Activated CD4-positive, alpha-beta T cell treated with anti-CD3 and anti-CD28 coated beads, Interleukin-2, amount 10 ng/mL, durations not matched to agents 24 days and 14 days (primary cell): ENCODE measurements at places on chromosomes 13 and 19. TPM values are rescaled to one million over a fixed set of nuclear protein-coding genes. Genes with fewer than 3 reads are reported as not detected.
A peak's percentile ranks its signal among the peaks of the same experiment; 100 is the strongest.

Gene NUFIP1
- 13.3 and 13.8 TPM in 2 replicates for total RNA-seq

Gene ZNF569
- 3.4 and 3.5 TPM in 2 replicates for total RNA-seq

Gene SLITRK6
- not detected in 2 replicates for total RNA-seq

Gene NKPD1
- total RNA-seq = 0.16 and 0.28 TPM in 2 replicates

Gene SYMPK
- total RNA-seq = 124 and 131 TPM in 2 replicates

Gene FAM174C
- 115 and 126 TPM in 2 replicates for total RNA-seq

Gene PVR
- 18.5 and 19.1 TPM in 2 replicates for total RNA-seq

DNA sequence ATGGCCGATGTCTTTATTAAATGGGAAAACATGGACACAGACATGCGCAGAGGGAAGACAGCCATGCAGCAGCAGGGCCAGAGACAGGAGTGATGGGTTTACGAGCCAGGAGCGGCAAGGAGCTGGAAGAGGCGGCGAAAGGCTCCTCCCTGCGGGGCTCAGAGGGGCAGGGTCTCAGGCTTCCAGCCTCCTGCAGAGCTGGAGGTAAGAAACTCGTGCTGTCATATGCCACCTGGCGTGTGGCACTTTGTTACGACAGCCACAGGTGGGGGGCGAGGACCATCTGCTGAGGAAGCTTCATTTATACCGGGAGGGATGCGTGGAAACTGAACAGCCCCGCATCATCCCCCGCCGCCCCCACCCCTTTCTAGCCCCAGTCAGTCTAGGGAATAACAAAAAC, 52.0 kb upstream of the SPACA7 start:
- no peaks in the 10 kb centered on the region for H3K36me3 ChIP-seq
- H3K27me3 ChIP-seq = peaks cover 3% of the 10 kb centered on the region

DNA sequence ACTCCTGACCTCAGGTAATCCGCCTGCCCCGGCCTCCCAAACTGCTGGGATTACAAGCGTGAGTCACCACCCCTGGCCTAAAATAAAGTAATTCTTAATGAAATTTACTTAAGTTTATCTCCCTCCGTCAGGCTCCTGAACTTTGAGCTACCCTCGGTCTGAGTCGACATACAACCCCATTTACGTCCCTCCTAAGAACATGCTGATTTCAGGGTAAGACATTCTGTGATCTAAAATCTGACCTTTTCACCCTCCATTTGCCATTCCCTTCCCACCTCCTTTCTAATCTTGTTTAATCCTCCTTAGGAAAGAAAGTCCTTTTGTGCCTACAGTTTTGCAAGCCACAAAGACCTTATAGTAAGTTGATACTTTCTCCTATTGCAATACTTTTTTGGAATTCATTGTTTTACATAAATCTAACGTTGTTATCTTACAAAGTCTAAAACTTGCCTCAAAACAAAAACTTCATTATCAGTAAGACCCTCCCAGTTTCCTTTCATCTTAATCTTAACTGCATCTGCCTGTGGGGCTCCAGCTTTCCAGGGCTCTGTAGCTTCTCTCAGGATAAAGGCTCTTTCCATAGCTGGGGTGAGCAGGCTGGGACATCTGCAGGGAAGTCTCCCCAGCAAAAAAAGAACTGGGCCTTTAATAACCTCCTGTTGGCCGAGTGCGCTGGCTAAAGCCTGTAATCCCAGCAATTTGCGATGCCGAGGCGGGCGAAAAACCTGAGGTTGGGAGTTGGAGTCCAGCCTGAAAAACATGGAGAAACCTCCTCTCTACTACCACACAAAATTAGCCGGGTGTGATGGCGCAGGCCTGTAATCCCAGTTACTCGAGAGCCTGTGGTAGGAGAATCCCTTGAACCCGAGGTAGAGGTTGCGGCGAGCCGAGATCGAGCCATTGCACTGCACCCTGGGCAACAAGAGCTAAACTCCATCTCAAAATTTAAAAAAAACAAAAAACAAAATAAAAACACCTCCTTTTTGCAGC, 143.1 kb downstream of the ZNF737 start:
- peaks cover 41% of the 10 kb centered on the region for H3K36me3 ChIP-seq
- H3K4me1 ChIP-seq = peaks cover 3% of the 10 kb centered on the region
- H3K27me3 ChIP-seq = no peaks in the 10 kb centered on the region

- no peak overlapping the region for H3K4me3 ChIP-seq
- DNase-seq = no peak
- H3K27ac ChIP-seq = no peak overlapping the region
Measured at GRCh38 chr13:83716121-83716520, 166.2 kb downstream of the SLITRK1 start.

- no peak overlapping the region for H3K27ac ChIP-seq
- no peaks in the 10 kb centered on the region for H3K36me3 ChIP-seq
- H3K27me3 ChIP-seq = peaks cover 2% of the 10 kb centered on the region
Measured at GRCh38 chr19:43300876-43301765, 31.8 kb upstream of the PSG9 start.

GRCh38 chr13:42009057-42009456, 39.4 kb upstream of the DGKH start:
- H3K36me3 ChIP-seq = no peaks in the 10 kb centered on the region
- H3K4me1 ChIP-seq = no peaks in the 10 kb centered on the region
- H3K4me3 ChIP-seq = no peak overlapping the region

DNA sequence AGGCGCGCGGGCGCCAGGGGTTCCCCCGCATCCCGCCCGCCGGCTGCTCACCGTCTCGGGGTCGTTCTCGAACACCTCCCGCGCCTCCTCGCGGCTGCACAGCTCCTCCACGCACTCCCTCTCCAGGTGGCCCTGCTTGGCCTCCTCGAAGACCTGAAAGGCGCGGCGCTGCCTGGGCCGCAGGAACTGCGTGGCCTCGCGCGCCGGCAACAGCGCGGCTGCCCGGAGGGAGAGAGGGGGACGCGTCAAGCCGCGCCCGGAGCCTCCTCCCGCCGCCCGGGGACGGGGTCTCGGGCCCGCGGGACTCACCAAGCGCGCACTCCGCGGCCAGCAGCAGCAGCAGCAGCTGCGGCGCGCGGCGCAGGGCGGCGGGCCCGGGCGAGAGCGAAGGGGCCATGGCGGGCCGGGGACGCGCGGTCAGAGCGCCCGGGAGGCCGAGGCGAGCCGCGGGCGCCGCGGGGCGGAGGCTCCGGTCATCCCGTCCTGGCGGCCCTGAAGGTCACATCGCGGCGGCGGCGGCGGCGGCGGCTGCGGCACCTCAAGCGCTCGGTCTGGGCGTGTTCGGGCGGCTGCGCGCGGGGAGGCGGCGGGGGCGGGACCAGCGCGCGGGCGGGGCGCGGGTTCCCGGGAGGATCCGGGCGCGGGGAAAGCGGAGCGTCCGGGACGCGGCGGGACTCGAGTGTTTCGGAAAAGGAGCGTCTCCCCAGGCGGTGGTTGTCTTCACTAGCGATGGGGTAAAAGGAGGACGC, at the start of gene GAS6:
GAS6 (minus strand) TSS at position 553 of the 749 bp plus-strand sequence; CDS start at position 397, 156 bp downstream.
- H3K4me3 ChIP-seq = peak within 1 kb of the TSS; percentile 72
- H3K27ac ChIP-seq = no peak within 1 kb of the TSS
- H3K27me3 ChIP-seq = peaks cover 51% of the 10 kb centered on the region
- H3K36me3 ChIP-seq = no peaks in the 10 kb centered on the region

DNA sequence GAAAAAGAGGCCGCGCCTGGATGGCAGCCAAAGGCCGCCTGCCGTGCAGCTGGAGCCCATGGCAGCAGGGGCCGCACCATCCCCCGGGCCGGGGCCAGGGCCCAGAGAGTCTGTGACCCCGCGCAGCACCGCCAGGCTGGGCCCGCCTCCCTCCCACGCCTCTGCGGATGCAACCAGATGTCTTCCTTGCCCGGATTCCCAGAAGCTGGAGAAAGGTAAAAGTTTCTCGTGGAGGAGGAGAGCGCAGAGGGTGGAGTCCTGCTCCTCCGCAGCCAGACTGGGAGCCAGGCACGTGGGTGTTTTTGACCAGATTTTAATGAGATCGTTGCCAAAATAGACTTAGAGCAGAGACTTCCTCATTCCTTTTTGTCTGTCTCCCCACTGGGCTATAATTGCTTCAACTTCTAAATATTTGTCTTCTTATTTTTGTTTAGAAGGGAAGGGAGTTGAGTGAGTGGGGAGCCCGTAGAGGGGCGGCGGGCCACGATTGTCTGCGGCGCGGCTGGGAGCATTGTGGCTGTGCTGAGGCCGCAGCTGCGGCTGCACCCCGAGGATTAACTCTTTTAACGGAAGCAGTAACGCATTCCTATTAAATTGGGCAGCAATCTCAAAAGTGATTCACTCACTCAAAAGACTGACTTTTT, 22.8 kb upstream of the NDUFS7 start:
- no peaks in the 10 kb centered on the region for H3K27me3 ChIP-seq
- H3K36me3 ChIP-seq = peaks cover 32% of the 10 kb centered on the region
- no peak for DNase-seq
- H3K4me3 ChIP-seq = no peak overlapping the region

DNA sequence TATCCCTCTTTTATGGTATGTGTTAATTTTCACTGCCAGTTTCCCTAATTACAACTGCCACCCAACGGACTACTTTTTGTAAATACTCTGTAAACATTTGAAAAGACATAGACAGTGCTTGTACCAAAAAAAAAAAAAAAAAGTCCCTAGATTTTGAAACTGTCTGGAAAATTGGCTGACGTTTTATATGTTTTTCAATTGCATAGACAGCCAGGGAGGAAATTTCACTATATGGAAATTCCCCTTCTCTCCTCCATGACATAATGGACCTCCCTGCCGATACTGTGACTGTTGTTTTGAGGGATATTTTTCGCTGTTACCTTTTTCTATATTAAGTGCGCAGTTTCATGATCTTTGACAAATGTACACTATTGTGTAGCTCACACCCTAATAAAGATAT, 43.4 kb downstream of the C13orf42 start:
- no peak overlapping the region for H3K4me3 ChIP-seq
- no peak for DNase-seq
- H3K27me3 ChIP-seq = peaks cover 23% of the 10 kb centered on the region
- peaks cover 18% of the 10 kb centered on the region for H3K4me1 ChIP-seq
- H3K27ac ChIP-seq = no peak overlapping the region
- no peaks in the 10 kb centered on the region for H3K36me3 ChIP-seq

DNA sequence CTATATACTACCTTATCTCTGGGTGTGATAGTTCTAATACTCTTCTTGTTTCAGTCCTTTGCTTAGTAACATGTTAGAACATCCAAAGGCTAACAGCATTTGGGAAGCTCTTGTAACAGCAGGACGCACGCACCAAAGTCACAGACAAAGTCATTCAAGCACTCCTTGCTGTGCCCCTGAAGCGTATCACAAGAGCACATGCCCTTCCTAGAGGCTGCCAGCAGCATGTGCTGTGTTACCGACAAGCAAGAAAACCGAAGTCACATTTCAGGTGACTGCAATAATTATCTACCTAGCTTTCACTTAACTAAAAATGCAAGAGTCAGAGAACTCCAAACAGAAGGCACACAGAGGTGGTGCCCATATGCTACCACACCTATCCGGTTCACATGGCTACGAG, 194.1 kb downstream of the KLF12 start:
- DNase-seq = no peak
- H3K4me3 ChIP-seq = no peak overlapping the region
- peaks cover 23% of the 10 kb centered on the region for H3K36me3 ChIP-seq
- H3K27me3 ChIP-seq = no peaks in the 10 kb centered on the region

GRCh38 chr19:13969897-13970296, 17.6 kb downstream of the DCAF15 start:
- H3K27ac ChIP-seq = no peak overlapping the region
- no peak for DNase-seq
- peaks cover 5% of the 10 kb centered on the region for H3K4me1 ChIP-seq

- H3K27me3 ChIP-seq = no peaks in the 10 kb centered on the region
- peaks cover 44% of the 10 kb centered on the region for H3K4me1 ChIP-seq
- H3K36me3 ChIP-seq = peaks cover 8% of the 10 kb centered on the region
- peak overlapping the region; percentile 49 for H3K4me3 ChIP-seq
- H3K27ac ChIP-seq = peak overlapping the region; percentile 90
- DNase-seq = peak; percentile 65
Measured at GRCh38 chr19:29687244-29687896, 22.1 kb downstream of the PLEKHF1 start.

DNA sequence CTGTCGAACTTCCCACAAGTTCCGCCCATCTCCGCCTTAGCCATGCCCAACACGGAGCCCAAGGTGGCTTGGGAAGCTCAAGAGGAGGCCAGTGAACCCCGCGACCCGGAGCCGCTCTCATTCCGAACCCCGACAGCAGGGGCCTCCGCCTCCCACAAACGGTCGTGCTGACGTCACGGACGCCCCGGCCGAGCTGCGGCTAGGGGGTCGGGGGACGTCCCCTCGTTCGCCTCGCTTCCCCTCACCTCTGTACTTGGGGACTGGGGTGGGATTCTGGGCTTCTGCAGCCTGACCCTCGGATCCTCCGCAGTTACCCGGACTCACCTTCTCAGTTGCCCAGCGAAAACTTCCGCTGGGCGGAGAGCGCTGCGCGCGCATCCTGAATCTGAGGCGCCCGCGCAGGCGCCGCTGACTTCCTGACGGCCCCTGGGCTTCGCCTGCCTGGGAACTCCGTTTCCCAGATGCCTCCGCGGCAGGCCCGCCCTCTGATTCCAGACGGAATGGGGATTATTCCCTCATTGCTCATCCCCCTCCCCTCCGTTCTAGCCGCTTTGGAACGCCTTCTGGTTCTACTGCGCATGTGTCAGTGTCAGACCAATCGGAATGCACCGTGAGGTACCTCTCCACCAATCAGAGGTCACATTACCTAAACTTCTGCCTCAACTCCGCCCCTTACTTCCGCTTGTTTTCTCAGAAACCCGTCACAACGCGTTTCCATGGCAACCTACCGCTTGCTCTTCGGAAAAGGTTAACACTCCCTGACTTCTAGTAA, at the start of gene VRK3:
VRK3 (minus strand) TSS at position 351 of the 772 bp plus-strand sequence. CDS start 9,210 bp downstream, outside the sequence.
- peaks cover 35% of the 10 kb centered on the region for H3K36me3 ChIP-seq
- peaks cover 2% of the 10 kb centered on the region for H3K27me3 ChIP-seq
- peak within 1 kb of the TSS; percentile 99 for H3K27ac ChIP-seq
- H3K4me3 ChIP-seq = peak within 1 kb of the TSS; percentile 95

GRCh38 chr13:33994198-33994597, 176.2 kb downstream of the RFC3 start:
- no peaks in the 10 kb centered on the region for H3K27me3 ChIP-seq
- no peak overlapping the region for H3K27ac ChIP-seq

- H3K4me3 ChIP-seq = no peak overlapping the region
- no peak for DNase-seq
- no peak overlapping the region for H3K27ac ChIP-seq
Measured at GRCh38 chr19:33393286-33394005, 19.9 kb downstream of the CEBPG start.

DNA sequence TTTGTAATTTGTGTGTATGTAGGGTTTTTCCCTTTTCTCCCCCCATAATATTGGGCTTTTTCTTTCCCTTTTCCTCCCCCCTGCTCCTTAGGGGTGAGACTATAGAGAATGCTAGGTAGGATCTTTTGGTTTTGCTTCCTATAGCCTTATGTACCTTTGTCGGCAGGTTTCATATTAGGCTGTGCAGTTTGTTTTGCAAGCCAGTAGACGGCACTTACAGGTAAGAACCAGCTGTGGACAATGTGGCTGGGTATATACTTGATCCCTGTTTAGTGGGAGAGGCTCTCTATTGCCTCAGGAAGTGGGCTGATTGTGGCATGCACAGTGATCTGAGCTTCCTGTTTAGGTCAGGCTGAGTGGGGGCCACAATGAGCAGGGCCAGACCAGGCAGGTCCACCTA, 359.2 kb upstream of the OBI1 start:
- DNase-seq = no peak
- H3K27ac ChIP-seq = no peak overlapping the region
- no peaks in the 10 kb centered on the region for H3K27me3 ChIP-seq
- H3K36me3 ChIP-seq = no peaks in the 10 kb centered on the region
- no peak overlapping the region for H3K4me3 ChIP-seq

- peaks cover 62% of the 10 kb centered on the region for H3K4me1 ChIP-seq
- no peak for DNase-seq
- H3K27me3 ChIP-seq = no peaks in the 10 kb centered on the region
- no peak overlapping the region for H3K27ac ChIP-seq
Measured at GRCh38 chr13:98996046-98996445, 18.2 kb upstream of the DOCK9 start.

GRCh38 chr13:24564881-24565280, 52.3 kb upstream of the PARP4 start:
- peaks cover 4% of the 10 kb centered on the region for H3K4me1 ChIP-seq
- no peaks in the 10 kb centered on the region for H3K36me3 ChIP-seq
- H3K27ac ChIP-seq = no peak overlapping the region
- no peak overlapping the region for H3K4me3 ChIP-seq
